ENCODE measurements at places on chromosomes 4 and X.

DNA sequence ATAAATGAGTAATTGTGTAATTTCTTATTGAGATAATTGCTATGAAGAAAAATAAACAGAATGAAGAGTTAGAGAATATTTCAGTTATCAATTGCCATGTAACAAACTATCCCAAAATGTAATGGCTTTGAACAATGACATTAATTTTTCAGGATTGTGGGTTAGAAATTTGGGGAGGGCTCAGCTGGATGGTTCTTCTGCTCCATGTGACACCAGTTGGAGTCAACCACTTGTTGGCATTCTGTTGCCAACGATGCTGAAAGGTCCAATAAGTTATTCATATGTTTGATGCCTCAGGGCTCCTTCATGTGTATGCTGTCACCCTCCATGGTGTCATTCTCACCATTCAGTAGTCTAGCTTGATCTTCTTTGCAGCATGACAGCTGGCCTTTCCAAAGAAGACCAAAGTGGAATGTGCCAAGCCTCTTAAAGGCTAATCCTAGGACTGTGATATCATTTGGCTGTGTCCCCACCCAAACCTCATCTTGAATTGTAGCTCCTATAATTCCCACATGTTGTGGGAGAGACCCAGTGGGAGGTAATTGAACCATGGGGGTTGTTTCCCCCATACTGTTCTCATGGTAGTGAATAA lies 20.9 kb upstream of the CCDC149 start:
- no peak for DNase-seq

GRCh38 chr4:87567191-87567590 lies 38.0 kb upstream of the SPARCL1 start:
- DNase-seq = no peak

DNA sequence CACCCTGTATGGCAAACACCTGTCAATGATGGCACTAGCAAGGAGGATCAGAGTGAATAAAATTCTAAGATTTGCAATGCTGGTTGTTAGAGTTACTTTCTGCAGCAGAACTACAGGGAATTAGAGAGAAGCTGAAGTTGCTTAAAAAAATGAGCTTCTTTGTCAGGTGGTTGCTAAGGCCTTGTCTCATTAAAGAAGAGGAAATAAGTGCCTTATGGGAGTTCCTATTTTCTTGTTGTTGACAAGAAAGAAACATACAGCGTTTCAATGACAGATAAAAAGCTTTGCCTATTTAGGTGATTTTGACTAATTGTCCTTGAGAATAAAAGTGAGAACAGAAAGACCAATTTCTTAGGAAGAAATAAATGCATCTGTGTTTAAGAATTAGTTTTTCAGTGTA lies 106.0 kb upstream of the ARHGAP24 start:
- no peak for DNase-seq

DNA sequence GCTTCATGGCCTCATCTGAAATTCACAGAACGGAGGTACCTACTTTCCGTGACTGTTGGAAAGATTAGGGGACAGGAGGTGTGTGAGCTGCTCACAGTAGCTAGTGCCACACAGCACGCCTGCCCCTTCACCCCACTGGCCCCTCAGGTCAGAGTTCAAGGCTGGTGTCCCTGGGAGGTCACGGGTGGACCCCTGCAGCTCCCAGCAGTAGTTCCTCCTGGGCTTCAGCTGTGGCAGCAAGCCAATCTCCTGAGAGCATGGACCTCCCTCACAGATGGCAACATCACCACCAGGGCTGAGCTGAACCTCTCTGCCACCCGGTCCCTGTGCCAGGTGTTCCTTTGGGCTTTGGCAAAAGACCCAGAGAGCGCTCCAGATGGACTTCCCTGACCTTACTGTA lies 1.8 kb downstream of the IDH3G start:
- DNase-seq = no peak

- DNase-seq = no peak
Measured at GRCh38 chr4:3701736-3702560, 64.2 kb upstream of the ADRA2C start.

GRCh38 chrX:109889289-109890006 lies 113.5 kb upstream of the TMEM164 start:
- DNase-seq = no peak

DNA sequence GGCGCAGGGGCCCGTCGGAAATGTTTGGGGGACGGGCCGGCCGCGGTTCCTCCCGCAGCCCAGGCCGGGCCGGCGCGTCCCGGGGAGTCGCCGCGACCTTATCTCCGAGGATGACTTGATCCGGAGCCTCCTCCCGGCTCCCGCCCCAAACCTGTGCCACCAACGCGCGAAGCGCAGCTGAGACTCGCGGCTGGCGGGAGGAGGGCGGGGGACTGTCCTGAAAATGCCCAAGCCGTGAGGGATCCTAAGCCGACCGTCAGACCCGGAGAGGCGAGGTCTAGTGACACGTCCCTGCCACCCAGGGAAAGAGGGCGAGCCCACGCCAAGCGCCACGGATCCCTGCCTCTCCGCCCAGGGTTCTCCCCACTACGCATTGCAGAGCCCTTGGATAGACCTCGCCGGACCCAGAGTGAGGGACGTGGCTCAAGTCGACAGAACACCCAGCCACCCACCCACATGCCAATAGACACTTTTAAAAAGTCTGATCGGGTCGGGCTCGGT lies 26.9 kb downstream of the UTP14A start:
- no peak for DNase-seq

GRCh38 chrX:110519906-110520452 lies 161.3 kb downstream of the RTL9 start:
- DNase-seq = no peak

Data from hepatic stellate cell (primary cell).